ENCODE measurements at places on chromosomes 12 and 14.

DNA sequence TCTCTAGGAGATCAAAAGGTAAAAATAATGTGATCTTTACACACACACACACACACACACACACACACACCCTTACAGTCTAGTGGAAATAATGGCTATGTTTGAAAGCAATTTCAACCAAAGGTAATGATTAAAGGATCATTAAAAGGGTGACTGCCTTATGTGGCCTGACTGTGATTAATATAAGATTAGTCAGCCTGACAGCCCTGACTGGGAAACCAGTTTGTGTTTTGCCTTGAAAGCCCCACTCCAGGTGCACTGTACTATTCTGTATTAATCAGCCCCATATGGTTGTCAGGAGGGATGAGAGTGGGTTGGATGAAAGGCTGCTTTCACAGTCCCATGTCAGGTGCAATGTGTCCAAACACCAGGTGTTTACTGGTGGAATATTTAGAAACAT lies 10.5 kb downstream of the RASSF9 start:
- DNase-seq = no peak
- no peak overlapping the region for H3K27ac ChIP-seq
- H3K36me3 ChIP-seq = no peaks in the 10 kb centered on the region
- H3K27me3 ChIP-seq = no peaks in the 10 kb centered on the region
- H3K4me3 ChIP-seq = no peak overlapping the region

DNA sequence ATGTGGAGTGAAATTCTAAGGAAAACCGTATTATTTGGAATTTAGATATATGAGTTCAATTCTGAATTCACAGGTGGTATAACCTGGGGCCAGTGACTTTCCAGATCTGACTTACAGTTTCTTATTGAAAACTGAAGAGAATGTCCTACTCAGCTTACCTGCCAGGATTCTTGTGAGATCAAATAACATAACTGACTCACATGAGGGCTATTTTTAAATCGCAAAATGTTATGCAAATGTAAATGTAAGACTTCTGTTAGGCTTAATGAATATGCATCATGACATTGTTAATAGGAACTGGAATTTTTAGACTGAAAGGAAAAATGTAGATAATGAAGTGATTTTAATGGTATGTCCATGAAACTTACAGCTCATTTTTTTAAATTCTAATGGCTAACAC lies 1142.1 kb downstream of the FLRT2 start:
- no peaks in the 10 kb centered on the region for H3K36me3 ChIP-seq
- DNase-seq = no peak
- no peaks in the 10 kb centered on the region for H3K4me1 ChIP-seq
- H3K27ac ChIP-seq = no peak overlapping the region
- no peaks in the 10 kb centered on the region for H3K27me3 ChIP-seq
- H3K4me3 ChIP-seq = no peak overlapping the region

GRCh38 chr12:4771960-4772566 lies 51.9 kb downstream of the GALNT8 start:
- no peaks in the 10 kb centered on the region for H3K4me1 ChIP-seq
- H3K36me3 ChIP-seq = no peaks in the 10 kb centered on the region
- H3K27me3 ChIP-seq = peaks cover 53% of the 10 kb centered on the region
- no peak overlapping the region for H3K27ac ChIP-seq

- no peak for DNase-seq
- no peaks in the 10 kb centered on the region for H3K36me3 ChIP-seq
- H3K4me3 ChIP-seq = no peak overlapping the region
- no peaks in the 10 kb centered on the region for H3K4me1 ChIP-seq
- no peaks in the 10 kb centered on the region for H3K27me3 ChIP-seq
Observed at GRCh38 chr12:75404231-75404630, 13.3 kb downstream of the GLIPR1L2 start.

DNA sequence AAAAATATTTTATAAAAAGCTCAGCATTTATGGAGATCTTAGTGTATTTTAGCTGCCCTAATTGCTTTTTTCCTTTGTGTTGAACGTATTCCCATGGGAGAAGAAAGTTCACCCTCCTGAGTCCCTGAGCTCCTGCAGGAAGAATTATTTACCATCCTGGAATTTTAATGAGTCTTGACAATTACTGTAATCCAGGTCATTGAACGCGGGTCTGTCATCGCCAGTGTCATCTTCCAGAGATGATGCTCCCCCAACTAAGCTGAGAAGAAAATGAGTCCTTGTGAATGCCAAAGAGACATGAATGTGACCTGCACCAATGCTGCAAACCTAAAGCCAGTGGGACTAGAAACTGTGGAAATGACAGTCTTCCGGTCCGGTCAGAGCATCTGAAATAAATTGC lies 129.5 kb downstream of the FBXL14 start:
- no peak overlapping the region for H3K4me3 ChIP-seq
- DNase-seq = no peak

DNA sequence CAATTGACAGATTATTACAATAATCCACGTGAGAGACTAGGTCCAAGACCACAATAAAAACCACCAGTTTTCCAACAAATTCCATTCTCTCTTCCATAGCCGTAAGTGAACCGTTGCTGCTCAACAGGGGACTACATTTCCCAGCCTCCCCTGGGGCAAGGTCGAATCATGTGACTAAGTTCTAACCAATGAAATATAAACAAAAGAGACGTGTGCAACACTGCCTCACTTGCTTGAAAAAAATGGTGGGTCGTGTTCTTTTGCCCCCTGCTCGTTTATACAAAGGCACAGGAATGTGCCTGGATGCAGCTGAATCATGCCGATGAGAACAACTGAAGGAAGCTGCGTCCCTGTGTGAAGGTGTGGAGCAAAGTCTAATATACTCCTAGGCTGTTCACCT lies 51.1 kb downstream of the HSPB8 start:
- peak overlapping the region; percentile 27 for H3K4me3 ChIP-seq
- peaks cover 3% of the 10 kb centered on the region for H3K27me3 ChIP-seq
- H3K27ac ChIP-seq = no peak overlapping the region
- H3K36me3 ChIP-seq = no peaks in the 10 kb centered on the region
- no peaks in the 10 kb centered on the region for H3K4me1 ChIP-seq

DNA sequence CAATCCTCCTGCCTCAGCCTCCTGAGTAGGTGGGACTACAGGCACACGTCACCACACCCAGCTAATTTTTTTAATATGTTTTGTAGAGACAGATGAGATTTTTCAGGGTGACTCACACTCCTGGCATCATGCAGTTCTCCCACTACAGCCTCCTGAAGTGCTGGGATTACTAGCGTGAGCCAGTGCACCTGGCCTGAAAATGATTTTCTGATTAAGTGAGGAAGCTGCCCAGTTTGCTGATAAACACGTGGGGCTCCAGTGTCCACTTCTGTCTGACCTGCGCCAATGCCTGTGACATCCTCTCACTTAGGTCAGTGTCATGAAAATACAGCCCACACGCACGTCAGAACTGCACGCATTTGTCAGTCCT lies 37.0 kb upstream of the SFSWAP start:
- no peak overlapping the region for H3K27ac ChIP-seq
- no peak for DNase-seq
- no peak overlapping the region for H3K4me3 ChIP-seq
- no peaks in the 10 kb centered on the region for H3K36me3 ChIP-seq

DNA sequence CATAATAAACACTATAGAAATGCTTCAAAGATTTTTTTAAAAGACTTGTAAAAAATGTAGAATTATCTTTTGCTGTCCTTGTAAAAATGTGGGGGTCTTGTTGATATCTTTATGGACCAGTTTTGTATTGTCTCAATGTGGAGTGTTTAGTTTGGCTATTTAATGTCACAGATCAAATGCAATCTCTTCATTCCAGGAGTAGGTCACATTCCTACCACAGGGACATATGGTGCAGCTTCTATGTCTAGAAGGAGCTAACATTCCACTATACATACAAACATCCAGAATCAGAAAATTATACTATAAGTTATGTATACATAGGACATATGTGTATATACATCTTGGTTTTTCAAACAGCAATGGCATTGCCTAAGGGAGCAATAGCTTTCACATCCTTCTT lies 345.7 kb downstream of the BMP4 start:
- peaks cover 64% of the 10 kb centered on the region for H3K4me1 ChIP-seq
- no peak overlapping the region for H3K4me3 ChIP-seq
- H3K36me3 ChIP-seq = no peaks in the 10 kb centered on the region
- DNase-seq = no peak
